DMS79 (cell line): ENCODE measurements at places on chromosomes 4 and X.

GRCh38 chrX:69297506-69297905, 132.3 kb upstream of the PJA1 start:
- DNase-seq = no peak

GRCh38 chr4:54661169-54661568, 3.4 kb downstream of the KIT start:
- DNase-seq = no peak

DNA sequence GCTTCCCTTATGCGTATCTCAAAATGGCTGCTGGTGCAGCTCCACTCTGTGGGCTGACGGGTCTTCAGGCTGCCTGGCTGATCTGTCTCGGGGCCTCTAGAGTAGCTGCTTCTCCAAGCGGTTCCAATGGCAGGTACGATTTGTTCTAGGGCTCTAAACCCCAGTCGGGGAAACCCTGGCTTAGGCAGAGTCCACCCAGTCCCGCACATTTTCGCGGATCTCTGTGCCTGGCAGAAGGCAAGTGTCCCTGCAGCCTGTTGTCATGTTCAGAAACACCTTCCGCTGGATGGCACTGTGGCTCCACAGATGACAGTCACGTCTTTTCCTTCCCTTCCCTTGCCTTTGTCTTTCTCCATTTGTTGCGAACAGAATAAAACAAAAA, 54.4 kb downstream of the NBDY start:
- DNase-seq = no peak

GRCh38 chr4:184171011-184171410, 46.7 kb downstream of the ENPP6 start:
- DNase-seq = no peak

DNA sequence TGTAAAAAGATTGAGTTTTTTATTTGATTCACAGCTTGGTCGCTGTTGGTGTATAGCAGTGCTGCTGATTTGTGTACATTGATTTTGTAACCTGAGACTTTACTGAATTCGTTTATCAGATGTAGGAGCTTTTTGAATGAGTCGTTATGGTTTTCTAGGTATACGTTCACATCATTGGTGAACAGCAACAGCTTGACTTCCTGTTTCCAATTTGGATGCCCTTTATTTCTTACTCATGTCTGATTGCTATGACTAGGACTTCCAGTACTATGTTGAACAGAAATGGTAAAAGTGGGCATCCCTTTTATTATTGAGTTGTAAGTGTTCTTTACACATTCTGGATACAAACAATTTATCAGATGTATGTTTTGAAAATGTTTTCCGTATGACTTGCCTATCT, 76.0 kb downstream of the ADGRG4 start:
- DNase-seq = no peak

GRCh38 chrX:111288841-111289240, 18.6 kb upstream of the CAPN6 start:
- no peak for DNase-seq

DNA sequence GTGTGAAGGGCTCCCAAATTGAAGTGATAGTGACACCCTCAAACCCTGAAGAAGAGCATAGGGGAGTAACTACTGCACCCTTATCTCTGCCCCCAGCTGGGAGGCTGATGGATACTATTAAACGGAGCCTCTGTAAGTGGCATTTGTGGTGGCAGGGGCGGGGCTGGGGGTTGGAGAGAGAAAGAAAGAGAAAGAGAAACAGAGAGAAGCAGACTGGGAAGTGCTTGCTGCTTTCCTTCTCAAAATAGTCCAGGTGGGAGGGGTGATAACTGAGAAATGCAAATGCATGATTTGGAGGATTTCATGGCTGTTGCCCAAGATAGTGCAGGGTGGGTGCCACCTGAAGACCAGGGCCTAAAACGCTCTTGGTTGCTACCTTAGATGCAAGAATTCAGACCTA, 253.5 kb upstream of the GATB start:
- no peak for DNase-seq
